ENCODE measurements at places on chromosomes 7 and 10.

GRCh38 chr10:62130948-62131347 is 137.7 kb downstream of the RTKN2 start:
- no peak for DNase-seq

DNA sequence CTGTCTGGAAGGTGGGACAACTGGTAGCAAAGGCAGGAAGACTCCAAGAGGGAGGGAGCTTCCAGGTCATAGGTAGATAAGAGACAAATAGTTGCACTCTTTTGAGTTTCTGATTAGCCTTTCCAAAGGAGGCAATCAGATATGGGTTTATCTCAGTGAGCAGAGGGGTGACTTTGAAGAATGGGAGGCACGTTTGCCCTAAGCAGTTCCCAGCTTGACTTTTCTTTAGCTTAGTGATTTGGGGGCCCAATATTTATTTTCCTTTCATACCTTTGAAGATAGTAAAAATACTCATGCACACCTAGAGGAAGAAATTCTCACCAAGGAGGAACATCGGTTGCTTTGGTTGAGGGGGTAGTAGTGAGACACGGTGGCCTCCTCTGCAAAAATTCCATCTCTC is 212.1 kb upstream of the SVIL start:
- DNase-seq, result no peak

- DNase-seq, result no peak
Observed at GRCh38 chr10:32204606-32205005, 142.4 kb downstream of the EPC1 start.

GRCh38 chr10:95049919-95050318 is 19.4 kb downstream of the CYP2C8 start:
- DNase-seq, result no peak

GRCh38 chr10:24209946-24210491 is 1.1 kb downstream of the KIAA1217 start:
- no peak for DNase-seq

DNA sequence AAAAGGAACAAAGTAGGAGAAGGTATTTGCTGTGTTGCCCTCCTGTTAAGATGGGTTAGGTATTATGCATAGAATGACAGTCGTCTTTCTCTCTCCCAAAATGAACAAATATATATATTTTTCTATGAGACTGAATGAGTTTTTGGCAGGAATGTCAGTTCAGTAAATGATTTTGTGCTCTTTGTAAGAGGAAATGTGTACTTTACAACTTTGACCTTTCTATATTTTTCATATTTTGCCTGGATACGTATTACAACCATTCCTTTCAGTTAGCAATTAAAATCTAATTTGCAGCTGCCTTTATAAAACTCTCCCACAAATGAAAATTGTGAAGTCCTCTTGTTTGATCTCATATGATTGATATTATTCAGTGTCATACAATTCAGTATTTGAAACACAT is 336.6 kb upstream of the MEOX2 start:
- no peak for DNase-seq

Measured in NCI-H345 (cell line).